Endodermal cell (in vitro differentiated cells): ENCODE measurements at places on chromosomes 5 and 9. TPM values are rescaled to one million over a fixed set of nuclear protein-coding genes. Genes with fewer than 3 reads are reported as not detected.
A peak's percentile ranks its signal among the peaks of the same experiment; 100 is the strongest.

GRCh38 chr5:175443514-175444059 is 395 bp downstream of the DRD1 start:
- H3K27me3 ChIP-seq, result peaks cover 40% of the 10 kb centered on the region
- H3K27ac ChIP-seq, result no peak overlapping the region
- H3K4me1 ChIP-seq, result peaks cover 13% of the 10 kb centered on the region
- peak overlapping the region; percentile 81 for H3K4me3 ChIP-seq
- no peak for DNase-seq

The AHRR gene
- total RNA-seq, result 0.86 to 1.5 TPM (median 1.4 TPM) in 3 replicates

The GHR gene
- total RNA-seq, result 1.2 and 1.4 TPM in 2 replicates

The IFNA2 gene
- total RNA-seq, result not detected in 3 replicates

The NUTM2F gene
- not detected in 3 replicates for total RNA-seq

The SPINK13 gene
- total RNA-seq, result not detected in 2 replicates
